ENCODE measurements at places on chromosomes 5 and 9. TPM values are rescaled to one million over a fixed set of nuclear protein-coding genes. Genes with fewer than 3 reads are reported as not detected.

DNA sequence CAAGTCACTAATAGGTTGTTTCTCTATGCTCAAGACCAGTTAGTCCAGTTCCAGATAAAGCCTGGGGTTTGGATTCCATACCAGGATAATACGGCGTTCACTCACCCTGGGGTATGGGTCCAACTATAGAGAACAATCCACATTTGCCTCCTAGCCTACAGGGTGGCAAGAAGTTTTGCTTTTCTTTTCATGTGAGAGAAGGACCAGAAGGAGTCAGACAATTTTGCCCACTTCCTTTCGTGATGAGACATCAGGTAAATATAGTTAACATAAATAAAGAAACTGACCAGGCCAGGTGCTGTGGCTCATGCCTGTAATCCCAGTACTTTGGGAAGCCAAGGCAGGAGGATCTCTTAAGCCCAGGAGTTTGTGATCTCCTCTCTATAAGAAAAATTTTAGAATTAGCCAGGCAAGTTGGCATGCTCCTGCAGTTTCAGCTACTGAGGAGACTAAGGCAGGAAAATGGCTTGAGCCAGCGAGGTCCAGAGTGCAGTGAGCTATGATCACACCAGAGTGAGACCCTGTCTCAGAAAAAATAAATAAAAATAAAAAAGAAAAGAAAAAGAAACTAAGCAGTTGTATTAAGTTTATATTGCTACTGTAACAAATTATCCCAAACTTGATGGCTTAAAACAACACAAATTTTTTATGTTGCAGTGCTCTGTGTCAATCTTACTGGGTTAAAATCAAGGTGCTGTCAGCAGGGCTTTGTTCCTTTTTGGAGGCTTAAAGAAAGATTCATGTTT is 7.5 kb upstream of the REEP5 start:
- no peak for DNase-seq

The SLC34A1 gene
- polyA plus RNA-seq, result 83.6 TPM

DNA sequence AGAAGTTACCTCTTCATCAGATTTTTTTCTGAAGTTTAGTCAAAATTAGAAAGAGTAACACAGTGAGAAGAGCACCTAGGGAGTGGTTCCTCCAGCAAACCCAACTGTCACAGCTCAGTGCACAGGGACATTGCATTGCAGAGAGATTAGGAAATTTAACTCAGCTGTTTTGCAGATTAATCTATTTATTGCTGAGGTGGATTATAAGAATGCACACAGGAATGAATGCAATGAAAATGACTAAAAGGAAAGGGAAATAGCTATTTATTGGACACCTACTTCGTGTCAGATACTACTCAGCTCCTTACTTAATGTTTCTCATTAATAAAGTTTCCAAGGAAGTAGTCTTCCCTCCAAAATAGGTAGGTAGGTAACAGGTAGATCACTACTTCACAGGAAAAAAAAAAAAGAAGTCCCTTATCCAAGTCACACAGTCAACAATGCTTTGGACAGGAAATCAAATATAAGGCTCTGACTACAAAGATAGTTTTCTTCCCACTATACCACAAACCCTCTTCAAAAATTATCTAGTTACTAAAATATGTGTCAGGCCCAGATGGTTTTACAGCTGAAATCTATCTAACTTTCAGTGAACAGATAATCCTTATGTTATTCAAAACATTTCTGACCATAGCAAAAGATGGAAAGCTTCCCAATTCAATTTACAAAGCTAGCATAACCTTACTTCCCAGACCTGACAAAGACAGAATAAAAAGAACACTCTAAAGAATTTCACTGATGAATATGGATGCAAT is 442.2 kb upstream of the MPDZ start:
- no peak for DNase-seq

GRCh38 chr5:138441221-138441620 is 2.4 kb downstream of the REEP2 start:
- no peak for DNase-seq

GRCh38 chr5:19802686-19803085 is 185.3 kb downstream of the CDH18 start:
- DNase-seq, result no peak

The CARD9 gene
- 2.9 TPM for polyA plus RNA-seq
